ENCODE measurements at places on chromosomes 11 and 22.

DNA sequence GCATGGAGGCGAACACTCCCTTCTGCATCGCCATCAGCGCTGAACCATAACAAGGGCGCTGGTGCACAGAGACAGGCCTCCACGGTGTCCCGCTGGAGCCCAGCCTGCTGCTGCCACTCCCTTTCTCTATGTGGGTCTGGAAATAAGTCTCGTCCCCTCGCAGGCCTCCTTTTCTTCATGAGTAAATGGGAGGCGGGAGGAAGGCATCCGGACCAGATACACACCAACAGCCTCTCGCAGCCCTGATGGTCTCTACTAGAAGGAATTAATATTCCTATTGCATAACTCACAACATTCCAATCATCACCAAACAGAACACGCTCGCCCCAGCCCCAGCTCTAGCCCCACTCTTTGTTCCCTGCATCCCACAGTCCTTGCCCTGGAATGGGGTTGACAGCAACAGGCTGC is 14.9 kb downstream of the RASD2 start:
- DNase-seq: no peak

- DNase-seq: no peak
Observed at GRCh38 chr11:18958221-18958910, 19.2 kb upstream of the MRGPRX1 start.

- no peak for DNase-seq
Observed at GRCh38 chr11:63558459-63559157, 4.6 kb downstream of the PLAAT2 start.

DNA sequence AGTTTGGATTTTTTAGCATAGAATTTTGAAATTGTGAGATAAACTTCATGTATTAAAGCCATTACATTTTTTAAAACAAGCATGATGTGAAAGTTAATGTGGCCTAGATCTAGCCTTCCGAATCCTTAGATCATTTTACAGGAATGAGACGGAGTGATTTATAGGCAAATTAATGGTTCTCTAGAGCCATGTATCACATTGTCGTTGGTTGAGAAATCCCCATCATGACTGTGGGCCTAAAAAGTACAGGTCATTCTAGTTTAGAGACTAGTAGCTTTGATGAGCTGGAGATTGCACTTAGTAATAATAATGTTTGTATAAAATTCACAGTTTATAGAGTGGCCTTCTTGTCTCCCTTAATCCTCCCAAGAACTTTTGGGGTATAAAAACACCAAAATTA is 7.1 kb downstream of the EWSR1 start:
- DNase-seq: no peak

DNA sequence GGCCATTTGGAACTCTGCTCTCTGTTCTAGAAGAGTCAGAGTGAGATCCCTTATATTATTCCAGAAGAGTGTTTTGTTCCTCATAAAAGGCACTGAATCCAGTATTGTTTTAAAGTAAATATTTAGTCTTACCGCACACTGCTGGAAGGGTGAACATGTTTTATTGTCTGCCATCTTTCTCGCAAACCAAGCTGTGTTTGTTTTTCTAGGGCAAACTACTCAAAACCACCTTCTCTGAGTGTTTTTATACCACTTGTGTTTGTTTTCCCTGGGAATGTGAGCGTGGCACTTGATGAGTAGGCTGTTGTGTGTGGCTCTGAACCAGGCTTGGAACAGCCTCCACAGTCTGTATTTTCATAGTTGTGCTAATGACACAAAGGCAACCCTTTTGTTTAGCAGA is 89.8 kb downstream of the DBX1 start:
- no peak for DNase-seq

- no peak for DNase-seq
Observed at GRCh38 chr11:70128435-70128906, 50.4 kb downstream of the ANO1 start.

- no peak for DNase-seq
Observed at GRCh38 chr22:27129266-27129665, 471.9 kb downstream of the MIAT start.

DNA sequence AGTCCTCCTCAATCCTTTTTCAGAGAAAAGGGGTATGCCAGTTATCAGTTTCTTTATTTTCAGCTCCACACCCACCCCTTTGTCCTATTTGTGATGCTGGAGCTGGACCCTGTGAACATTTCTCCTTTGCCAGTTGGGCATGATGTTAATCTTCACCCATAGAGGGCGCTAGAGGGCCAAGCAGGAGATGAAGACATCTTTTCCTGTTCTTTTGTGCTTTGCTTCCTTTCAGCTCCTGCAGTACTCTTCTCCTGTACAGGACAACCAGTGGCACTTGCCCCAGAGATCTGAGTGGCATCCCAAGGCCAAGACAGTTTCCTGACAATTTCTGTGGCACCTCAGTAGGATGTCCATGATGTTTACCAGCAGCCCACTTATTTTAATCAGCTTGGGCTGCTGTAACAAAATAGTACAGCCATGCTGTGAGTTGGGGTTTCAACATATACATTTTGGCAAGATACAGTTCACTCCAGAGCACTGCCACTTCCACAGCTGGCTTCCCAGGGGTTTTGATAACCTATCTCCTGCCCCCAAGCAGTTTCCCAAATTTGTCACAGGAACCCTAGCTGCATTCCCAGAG is 4.6 kb downstream of the SAA2 start:
- peak; percentile 68 for DNase-seq

DNA sequence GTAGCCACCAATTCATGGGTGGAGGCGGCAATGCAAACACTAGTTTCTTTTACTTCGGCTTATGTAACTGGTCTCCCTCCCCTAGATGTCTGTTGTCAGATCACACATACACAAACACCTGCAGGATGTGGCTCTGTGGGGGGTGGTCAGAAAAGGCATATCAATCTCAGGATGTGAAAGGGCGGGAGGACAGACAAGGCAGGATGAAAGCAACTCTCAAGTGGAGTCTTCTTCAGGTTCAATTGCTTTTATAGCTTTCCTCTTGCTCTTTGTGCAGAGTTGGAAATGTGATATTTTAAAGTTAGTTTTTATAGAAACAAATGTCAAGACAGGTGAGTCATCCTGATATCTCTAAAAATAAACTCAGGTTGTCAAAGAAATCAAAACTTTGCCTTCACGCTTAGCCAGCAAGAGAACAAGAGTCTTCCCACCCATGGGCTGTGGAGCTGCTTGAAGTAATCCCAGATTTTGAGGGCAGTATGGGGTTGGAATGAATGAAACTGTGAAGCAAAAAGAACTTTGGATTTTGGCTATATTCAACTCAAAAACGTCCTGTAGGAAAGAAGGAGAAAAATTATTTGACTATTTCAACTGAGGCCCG is 423.4 kb downstream of the GUCY1A2 start:
- no peak for DNase-seq

GRCh38 chr22:27487600-27488452 is 313.7 kb downstream of the MN1 start:
- no peak for DNase-seq

Data from hematopoietic multipotent progenitor cell (in vitro differentiated cells).